Bronchial epithelial cell (primary cell): ENCODE measurements at places on chromosomes 1 and 21.

DNA sequence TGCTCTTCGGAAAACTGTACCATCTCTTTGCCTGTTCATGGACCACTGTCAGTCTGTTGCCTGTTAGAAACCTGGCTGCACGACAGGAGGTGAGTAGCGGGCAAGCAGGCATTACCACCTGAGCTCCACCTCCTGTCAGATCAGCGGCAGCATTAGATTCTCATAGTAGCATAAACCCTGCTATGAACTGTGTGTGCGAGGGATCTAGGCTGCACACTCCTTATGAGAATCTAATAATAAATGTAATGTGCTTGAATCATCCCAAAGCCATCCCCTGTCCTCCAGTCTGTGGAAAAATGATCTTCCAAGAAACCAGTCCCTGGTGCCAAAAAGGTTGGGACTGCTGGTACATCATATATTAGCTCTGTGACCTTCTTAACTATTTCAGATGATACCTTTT is 110.0 kb downstream of the SMYD3 start:
- no peak for DNase-seq

GRCh38 chr1:196651079-196651478 is 764 bp upstream of the CFH start:
- DNase-seq, result no peak

- no peak for DNase-seq
These were observed 3.9 kb upstream of the DENND2D start for GRCh38 chr1:111204201-111204982.

- DNase-seq, result no peak
These were observed 137.1 kb downstream of the ACTL8 start for GRCh38 chr1:17892225-17892624.

DNA sequence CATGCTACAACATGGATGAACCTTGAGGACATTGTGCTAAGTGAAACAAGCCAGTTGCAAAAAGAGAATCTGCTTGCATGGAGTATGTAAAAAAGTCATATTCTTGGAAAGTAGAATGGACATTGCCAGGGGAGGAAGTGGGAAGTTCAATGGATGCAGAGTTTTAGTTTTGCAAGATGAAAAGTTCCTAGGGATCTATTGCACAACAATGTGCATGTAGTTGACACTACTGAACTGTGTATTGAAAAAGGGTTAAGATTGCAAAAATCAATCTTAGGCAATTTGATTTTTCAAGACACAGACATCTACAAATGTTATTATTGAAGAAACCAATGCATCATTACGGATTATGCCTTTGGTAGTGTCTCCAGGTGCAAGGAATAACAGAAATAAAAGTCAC is 50.3 kb upstream of the MAGI3 start:
- DNase-seq, result no peak

DNA sequence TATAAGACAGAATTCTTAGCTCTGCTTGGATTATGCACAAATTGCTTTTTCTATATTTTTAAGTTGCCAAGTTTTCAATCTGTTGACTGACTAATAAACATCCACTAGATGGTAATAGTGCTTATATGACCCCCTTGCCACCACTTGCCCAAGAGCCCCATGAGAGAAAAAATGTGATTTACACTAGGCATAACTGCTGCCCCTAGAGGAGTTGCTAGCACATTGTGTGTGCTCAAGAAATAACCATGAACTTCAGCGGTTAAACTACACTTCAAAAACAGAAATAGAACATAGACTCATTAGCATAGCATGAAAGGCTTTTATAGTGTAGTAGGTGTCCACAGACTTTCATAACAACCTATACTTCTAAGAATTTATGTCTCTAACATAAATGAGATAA is 61.4 kb downstream of the BRINP3 start:
- DNase-seq, result no peak

DNA sequence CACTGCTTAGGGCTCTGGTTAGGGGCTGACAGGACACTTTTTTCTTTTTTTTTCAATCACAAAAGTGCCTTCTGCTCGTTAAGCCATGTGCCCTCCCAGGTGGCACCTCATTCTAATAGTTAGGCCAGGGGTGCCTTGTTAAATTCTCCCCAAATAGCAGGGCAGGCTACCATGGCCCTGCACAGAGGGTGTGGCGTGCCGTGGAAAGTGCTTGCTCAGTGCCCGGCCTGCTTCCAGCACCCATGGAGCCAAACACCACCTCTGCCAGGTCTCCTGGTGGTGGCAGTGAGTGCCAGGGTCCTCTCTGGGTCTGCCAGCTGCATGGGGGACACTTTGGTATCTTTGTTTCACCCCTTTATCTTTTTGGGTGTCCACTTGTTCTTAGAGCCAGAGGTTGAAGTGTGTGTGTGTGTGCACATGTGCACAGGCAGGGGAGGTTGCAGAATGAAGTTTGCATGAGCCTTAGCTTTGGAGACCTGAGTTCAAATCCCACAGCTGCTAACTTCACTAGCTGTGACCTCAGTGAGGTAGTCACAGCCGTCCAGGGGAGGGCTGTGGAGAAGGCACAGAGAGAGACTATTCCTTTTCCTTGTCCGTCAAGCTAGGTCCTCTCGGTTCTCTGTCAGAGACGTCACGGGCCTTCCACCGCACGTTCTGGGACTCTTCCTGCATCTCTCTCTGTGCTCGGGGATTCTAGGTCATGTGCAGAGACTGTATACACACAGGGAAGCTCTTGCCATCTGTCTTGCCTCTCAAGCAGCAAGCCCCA is 39.9 kb upstream of the CSF3R start:
- no peak for DNase-seq

- no peak for DNase-seq
These were observed 48.2 kb downstream of the SLC9A1 start for GRCh38 chr1:27106561-27107323.

DNA sequence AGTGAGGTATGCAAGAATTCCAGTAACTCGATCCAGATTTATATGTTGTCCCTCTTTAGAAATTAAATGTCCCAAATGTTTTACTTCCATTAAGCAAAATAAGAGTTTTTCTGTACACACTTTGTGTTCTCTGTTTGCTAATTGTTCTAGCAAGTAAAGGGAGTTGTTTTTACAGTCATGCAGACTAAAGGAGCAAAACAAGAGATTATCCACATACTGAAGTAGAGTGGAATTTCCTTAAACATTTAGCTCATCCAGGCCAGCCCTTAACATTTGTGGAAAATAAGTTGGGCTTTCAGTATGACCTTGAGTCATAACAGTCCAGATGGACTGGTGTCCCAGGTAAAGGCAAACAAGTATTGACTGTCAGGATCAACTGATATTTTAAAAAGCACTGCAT is 44.1 kb upstream of the TINAGL1 start:
- DNase-seq, result no peak

DNA sequence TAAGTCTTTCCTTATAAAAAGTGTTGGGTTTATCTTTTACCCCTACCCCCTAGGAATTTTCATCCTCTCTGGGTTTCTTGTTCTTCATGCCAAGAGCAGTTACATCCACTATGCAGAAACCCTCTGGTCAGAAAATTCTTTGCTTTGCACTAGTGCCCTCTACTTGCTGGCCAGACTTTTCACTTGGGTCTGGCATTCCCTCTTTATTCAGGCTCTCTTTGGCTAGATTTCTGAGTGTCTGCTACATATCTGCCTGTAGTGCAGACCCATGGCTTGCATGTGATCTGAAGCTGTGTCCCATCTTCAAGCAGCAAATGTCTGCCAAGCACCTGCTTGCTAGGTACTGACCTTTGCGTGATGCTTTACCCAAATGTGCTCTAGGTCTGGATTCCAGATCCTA is 237.0 kb downstream of the GPATCH2 start:
- DNase-seq, result peak; percentile 9

- peak; percentile 17 for DNase-seq
These were observed 27.1 kb upstream of the TGFBR3 start for GRCh38 chr1:91913018-91913417.

- no peak for DNase-seq
These were observed 92.0 kb downstream of the MIS18A start for GRCh38 chr21:32186804-32187203.

GRCh38 chr1:112522621-112523020 is 13.9 kb downstream of the WNT2B start:
- peak; percentile 70 for DNase-seq

DNA sequence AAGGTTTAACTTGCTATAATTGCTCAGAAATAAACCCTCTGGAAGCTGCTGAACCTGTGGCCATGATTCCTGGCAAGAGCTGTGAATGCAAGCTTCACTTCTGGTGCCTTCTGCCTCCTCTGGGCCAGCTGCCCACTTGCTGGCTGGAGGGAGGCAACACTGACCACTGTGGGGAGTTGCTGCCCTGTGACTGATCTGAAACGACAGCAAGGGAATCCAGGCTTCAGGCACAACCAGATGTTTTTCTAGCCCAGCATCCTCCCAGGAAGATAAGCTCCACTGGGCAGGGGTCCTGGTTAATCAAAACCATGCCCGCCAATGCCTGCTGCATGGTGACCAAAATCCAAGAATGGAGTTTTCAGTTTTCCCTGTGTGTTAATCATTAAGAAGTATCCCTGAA is 180.0 kb upstream of the HMGB4 start:
- no peak for DNase-seq

- DNase-seq, result no peak
These were observed 12.2 kb downstream of the MORN1 start for GRCh38 chr1:2378956-2379732.

GRCh38 chr21:36499578-36500471 is 19.9 kb upstream of the CLDN14 start:
- DNase-seq, result peak; percentile 91

DNA sequence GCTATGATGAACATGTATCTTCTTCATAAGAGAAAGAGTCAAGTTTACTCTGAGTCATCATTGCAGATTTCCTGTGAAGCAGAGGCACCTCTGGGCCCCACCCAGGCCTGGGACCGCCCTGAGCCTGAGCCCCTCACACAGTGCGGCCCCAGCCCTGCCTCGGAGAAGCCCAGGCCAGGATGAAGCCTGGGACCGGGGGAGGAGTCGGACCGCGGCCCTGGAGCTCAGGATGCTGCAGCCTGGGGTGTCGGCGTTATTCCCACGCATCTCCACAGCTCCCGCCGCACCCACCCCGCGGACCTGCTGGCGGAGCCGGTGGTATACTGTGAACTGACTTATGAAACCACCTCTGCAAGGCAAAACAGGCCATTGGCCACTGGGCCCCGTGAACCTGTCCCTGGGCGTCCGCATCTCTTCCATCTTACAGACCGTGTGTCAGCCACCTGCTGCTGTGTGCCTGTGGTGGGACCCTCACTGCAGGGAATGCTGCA is 2.4 kb upstream of the COL6A1 start:
- no peak for DNase-seq

DNA sequence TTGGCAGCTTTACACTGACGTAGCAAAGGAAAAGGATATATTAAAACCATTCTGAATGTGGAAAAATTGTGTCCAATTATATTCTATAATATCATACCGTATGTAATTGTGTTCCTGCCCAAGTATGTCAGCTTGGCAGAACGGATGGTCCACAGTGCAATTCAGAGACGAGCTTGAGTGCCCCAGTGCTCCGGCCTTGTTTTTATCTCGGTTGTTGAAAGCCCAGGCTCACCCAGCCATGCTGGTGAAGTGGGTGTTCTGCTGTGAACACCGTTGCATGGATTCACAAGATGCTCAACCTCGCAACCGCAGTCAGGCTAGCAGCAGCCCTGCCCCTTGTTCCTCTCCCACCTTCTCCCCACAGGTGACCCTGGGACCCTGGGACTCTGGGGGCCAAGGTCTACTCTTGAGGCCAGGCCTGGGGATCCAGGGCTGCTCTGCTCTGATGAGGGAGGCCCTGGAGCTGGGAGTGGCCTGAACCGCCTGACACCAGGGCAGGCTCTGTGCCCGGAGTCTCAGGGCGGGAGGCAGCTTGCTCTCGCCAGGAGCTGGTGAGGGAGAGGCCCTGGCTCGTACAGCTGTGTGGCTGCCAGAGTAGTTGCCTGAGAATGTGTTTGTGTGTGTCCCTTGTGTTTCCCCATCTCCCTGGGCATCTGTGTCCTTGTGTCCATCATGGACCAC is 11.2 kb downstream of the PTPRF start:
- DNase-seq, result peak; percentile 51

DNA sequence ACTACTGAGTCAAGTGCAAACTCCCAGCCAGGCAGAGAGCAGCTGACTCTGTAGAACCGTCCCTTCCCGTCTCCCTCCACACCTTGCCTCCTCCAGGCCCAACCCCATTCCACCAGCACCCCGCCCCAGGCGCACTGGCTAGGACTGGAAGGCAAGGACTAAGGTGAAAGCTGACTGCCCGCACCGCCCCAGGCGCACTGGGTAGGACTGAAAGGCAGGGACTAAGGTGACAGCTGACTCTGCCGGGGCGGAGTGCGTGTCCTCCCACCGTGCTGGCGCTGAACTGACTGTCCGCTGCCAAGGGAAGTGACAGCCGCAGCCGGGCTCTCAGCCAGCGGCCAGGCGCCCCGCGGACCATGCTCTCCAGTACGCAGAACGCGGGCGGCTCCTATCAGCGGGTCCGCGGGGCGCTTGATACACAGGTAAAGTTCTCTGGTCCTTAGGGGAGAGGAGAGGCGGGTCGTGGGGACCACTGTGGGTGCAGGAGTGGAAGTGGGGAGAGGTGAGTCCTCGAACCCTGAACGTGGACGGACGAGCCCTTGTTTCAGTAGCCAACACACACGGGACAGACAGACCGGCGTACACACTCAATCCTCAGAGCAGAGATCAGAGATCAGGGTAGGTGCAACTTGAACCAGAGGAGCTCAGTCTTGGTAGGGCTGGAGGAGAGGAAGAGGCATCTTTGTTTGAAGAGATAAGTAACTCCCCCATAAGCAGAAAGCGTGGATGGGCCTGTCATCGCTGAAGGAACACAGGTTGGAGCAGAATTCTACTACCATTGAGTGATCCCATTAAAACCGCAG is 58.0 kb downstream of the RBM11 start:
- peak; percentile 49 for DNase-seq

- DNase-seq, result no peak
These were observed 47.4 kb upstream of the ARHGEF16 start for GRCh38 chr1:3407021-3407420.

DNA sequence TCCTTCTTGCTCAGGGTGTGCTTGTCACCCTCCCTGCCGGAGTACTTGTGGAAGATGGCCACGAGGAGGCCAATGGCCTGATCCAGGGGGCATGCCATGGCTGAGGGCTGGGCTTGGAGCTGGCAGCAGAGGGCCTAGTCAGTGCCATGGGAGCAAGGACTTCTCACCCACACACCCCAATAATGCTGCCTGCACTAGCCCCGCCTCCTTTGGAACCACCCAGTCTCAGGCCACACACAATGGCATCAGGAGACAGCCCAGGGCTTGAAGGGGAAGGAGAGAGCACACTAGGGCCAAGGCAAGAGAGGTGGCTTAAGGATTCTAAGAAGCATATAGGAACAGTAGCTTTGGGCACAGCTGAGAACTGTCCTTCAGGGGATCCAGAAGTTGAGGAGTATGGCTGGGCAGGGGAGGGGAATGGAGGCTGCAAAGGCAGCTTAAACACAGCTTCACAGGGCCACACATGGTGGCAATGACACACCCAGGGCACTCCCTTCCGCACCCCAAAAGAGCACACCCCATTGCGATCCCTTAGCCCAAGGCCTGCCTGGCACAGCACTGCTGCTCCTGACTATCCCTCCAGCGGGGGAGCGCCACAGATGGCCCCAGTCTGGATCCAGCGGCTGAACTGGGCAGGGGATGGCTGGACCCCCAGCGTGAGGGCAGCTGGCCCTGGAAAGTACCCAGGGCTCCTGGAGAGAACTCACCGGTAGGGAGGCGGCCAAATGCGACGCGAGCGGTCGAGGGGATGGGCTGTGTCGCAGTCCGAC is at the start of gene S100A6:
TSS of gene S100A6 (minus strand) at position 750 of the 770 bp plus-strand sequence. CDS start at position 98, 652 bp downstream.
- no peak for DNase-seq
